Stimulated activated CD4-positive, alpha-beta T cell treated with anti-CD3 and anti-CD28 coated beads, Interleukin-4, amount 100 ng/mL, for 48 hours (primary cell): ENCODE measurements at places on chromosomes 12 and 14.

GRCh38 chr12:1326258-1326657, 268.1 kb downstream of the FBXL14 start:
- no peak for DNase-seq

DNA sequence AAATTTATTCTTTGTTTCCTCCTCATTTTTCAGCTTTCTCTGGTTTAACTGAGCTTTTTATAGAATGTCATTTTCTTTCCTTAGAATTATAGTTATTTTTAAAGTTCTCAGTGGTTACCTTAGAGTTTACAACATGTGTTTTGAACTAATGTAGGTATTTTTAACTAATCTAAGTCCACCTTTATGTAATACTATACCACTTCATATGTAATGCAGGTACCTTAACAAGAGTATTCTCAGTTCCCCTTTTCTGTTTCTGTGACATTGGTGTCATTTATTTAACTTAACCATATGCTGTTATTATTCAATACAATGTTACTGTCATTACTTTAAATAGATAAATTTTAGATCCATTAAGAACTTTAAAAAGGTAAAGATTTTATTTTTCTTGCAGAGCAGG, 30.3 kb upstream of the KCNC2 start:
- no peak for DNase-seq

GRCh38 chr12:118038137-118038536, 21.6 kb downstream of the RFC5 start:
- no peak for DNase-seq

GRCh38 chr12:14273913-14274311, 91.6 kb upstream of the ATF7IP start:
- DNase-seq = no peak

- DNase-seq = no peak
Measured at GRCh38 chr12:111759271-111759670, 7.5 kb upstream of the ALDH2 start.

GRCh38 chr12:81819991-81820633, 61.0 kb upstream of the PPFIA2 start:
- no peak for DNase-seq

DNA sequence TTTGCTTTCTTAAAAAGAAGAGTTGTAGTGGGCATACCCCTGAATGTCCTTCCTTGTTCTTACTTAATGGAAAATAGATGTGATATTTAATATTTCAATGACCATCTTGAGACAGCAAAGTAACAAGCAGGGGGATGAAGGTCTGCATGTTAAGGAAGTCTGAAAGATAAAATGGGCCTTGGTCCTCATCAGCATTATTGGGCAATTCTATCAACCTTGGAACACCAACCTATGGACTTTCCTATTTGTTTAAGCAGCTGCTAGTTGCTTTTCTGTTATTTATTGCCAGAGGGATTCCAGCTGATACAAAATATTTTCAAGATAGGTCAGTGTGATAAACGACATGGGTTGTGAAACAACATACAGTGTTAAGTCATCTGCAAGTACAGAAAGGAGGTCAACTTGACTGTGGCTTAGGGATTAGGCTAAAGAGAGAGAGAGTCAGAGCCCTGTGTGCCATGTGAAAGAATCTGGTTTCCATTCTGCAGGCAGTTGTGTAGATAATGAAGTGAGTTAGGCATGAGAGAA, 16.4 kb upstream of the A2M start:
- DNase-seq = no peak

- DNase-seq = peak; percentile 17
Measured at GRCh38 chr14:102883089-102883541, 39.3 kb upstream of the AMN start.

DNA sequence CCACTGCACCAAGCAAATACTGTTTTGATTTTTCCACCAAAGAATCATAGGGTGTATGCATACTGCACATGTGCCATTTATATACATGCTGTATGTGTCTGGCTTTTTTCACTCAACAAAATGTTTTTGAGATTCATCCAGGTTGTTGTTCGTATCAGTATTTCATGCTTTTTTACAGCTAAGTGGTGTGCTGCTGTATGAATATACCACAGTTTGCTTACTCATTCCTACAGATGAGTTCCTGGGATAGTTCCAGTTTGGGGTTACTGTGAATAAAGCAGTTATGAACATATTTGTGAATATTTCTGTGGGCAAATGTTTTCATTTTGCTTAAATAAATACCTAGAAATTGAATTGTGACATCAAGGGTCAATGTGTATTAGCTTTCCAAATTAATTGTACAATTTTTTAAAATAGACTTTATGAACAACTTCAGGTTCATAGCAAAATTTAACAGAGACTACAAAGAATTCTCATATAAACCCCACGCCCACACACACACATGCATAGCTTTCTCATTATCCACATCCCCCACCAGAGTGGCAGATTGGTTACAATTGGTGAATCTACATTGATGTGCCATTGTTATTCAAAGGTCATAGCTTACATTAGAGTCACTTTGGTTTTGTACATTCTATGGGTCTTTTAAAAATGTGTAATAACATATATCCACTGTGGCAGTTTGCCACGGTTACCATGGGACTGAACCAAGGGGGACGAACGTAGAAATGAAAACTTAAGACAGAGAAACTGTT, 6.9 kb upstream of the KRT6A start:
- DNase-seq = no peak

DNA sequence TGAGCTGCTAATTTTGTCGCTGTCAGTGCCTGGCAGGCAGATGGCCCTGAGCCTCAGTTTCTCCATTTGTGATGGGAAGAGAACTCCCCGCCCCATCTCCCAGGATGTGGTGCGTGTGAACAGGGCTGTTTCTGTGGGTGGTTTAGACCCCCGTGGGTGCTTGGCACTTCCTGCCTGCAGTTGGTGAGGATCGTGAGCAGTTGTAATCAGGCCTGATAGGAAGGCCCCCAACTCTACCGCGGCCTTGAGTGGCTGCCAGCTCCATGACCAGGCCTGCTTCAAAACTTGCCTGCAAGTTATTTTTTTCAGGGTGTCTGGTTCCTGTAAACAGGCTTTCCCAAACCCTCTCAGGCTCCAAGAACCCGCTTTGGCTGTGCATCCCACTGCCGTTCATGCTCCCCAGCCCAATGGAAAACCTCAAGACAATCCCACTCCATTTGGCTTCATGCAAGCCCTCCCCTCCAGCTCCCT, 138.4 kb downstream of the ZFP36L1 start:
- DNase-seq = no peak

GRCh38 chr14:84108746-84109457, 1421.0 kb upstream of the FLRT2 start:
- DNase-seq = no peak

DNA sequence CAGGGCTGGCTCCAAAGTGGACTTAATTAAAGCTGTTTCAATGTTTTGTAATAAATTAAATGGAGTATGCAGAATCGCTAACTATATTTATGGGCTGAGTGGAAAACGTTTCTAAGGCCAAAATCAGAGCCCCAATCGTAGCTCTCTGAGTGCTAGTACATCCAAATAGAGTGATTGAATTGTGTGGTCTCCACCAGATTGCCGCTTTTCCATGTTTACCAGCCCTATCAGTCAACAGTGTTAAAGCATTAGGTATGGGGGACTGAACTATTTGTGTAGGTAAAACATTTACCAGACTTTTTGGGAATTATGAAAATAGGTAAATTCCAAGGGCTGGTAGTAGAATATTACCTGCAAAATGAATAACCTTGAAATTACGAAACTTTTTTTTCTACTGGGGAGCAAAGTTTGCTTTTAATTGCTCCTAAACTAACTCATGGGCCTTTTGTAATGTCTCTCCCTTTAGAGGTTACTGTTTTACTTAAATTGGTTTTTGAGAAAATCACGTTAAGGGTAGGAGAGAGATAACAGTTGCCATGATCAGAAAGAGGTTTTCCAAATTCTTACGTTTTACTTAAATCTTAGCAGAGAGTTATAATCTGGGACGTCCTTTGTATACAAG, 28.0 kb upstream of the METAP2 start:
- DNase-seq = no peak
